ENCODE measurements at places on chromosomes 4 and X. TPM values are rescaled to one million over a fixed set of nuclear protein-coding genes. Genes with fewer than 3 reads are reported as not detected.

The IGSF1 gene
- 21.0 TPM for polyA plus RNA-seq

The DUSP21 gene
- polyA plus RNA-seq, result not detected

The SOWAHB gene
- 5.9 TPM for polyA plus RNA-seq

The SYN1 gene
- 6.2 TPM for polyA plus RNA-seq

GRCh38 chrX:103309860-103310554 lies 783 bp downstream of the BEX2 start:
- no peak for DNase-seq

- DNase-seq, result no peak
Observed at GRCh38 chr4:2938906-2939305, 24.3 kb downstream of the NOP14 start.

GRCh38 chr4:123350191-123350544 lies 46.4 kb upstream of the SPRY1 start:
- DNase-seq, result no peak

DNA sequence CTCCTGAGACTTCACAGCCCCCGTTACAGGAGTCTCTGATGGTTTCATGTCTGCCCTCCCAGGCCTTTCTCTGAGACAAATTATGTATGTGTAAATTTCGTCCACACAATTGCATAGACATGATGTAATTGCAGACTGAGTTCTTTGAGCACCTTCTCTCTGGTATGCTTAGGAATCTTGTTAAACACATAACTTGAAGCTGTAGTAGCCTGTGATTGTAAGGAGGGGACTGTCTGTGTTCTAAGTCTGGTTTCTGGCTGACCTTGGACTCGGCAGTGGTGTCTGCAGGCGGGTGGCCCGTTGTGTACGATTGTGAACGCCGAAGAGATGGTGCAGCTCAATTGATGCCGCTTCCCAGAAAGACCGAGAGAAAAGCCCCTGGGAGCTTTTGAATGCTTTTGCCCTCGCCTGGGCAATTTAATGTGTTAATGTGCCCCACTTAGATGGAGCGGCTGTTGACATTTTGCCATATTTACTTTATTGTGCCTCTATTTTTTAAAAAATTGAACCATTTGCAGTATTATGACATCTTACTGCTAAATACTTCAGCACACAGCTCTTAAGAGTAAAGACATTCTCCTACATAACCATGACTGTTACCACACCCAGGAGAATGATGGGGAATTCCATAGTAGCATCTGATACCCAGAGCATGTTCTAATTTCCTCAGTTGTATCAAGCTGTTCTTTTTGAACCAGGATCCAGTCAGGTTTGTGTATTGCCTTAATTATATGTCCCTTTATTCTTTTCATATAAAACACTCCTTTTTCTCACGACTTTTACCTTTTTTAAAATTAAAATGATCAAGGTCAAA lies 58.4 kb upstream of the TADA2B start:
- DNase-seq, result no peak

DNA sequence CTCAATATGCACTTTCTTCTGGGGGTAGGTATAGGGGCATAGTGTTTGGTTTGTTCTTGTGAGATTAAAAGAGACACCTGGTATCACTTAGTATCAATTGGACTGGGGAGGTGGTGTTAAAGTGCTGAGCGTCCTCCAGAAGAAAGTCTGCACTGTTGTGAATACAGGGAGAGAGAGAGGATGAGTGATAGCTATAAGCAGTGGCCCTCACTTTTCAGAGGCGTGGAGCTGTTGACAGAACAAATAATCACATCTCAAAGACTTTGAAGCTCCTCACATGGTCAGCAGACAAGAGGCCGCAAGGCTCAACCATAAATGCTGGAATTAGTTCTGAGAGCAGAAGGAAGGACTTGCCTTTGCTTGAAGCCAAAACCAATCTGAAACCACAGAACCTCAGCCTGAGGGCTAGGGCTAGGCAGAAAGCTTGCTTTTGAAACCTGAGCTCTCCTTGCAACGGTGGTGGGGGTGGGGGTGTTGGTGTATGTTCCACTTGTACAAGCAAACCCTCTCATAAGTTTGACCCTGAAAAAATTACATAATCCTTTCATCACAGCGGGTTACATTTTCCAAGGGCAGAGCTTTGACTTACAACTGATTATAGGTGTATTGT lies 123.2 kb upstream of the SCML1 start:
- DNase-seq, result no peak

GRCh38 chr4:26227601-26228229 lies 93.1 kb upstream of the RBPJ start:
- no peak for DNase-seq

DNA sequence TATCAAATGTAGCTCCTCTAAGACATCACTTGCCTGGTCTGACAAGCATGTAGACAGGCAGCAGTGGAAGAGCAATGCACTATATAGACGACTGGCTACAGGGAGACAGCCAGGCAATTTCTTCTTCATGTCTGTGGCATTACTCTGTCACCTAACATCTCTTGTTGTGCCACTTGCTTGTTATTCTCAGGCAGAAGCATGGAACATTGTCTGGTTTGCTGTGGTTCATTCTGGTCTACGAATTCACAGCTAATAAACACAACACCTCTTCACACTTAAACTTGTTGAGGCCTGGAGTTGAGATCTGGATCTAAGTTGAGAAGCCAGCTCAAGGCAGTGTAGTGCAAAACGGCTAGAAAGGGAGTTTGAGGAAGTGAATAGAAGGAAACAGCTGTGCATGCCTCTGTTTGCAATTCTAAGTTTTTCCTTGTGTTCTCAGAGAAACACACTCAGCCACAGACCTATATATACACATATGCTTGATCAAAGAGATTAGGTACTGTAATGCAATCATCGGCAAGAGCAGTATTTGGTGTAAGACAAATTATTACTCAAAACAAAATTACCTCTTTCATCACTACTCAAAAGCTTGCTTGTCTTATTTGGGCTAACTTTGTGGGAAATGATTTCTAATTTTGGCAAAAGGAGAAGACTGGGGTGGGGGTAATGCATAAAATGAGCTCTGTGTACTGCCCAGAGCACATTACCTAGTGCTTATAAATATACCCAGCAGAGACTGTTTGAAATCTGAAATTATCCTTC lies 243.8 kb downstream of the PPP3CA start:
- DNase-seq, result no peak

DNA sequence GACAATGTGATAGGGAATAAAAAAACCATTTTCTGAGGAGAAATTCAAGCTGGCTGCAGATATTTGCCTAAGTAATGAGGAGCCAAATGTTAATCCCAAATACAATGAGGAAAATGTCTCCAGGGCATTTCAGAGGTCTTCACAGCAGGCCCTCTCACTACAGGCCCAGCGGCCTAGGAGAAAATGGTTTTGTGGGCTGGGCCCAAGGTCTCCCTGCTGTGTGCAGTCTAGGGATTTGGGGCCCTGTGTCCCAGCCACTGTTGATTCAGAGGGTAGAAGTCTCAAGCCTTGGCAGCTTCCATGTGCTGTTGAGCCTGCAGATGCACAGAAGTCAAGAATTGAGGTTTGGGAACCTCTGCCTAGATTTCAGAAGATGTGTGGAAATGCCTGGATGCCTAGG lies 778.7 kb downstream of the CENPC start:
- DNase-seq, result no peak

DNA sequence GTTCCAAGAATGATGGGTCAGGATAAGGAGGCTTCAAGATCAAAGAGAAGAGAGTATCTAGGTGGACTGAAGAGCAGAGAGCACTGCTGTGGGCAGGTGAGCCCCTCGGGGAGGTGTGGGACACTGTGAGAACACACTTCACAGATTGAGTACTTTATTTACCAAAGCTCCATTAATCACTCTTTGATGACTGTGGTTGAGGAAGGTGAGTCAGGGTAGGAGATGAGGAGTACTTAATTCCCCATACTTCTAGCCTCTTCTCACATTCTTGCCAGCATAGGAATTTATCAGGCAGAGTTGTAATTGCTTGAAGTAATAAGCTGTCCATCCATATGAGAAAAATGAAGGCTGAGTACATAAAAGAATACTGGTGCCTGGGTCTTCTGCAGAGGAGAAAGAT lies 375.3 kb downstream of the PCDH10 start:
- DNase-seq, result no peak

- no peak for DNase-seq
Observed at GRCh38 chr4:10673817-10674369, 10.7 kb downstream of the CLNK start.

DNA sequence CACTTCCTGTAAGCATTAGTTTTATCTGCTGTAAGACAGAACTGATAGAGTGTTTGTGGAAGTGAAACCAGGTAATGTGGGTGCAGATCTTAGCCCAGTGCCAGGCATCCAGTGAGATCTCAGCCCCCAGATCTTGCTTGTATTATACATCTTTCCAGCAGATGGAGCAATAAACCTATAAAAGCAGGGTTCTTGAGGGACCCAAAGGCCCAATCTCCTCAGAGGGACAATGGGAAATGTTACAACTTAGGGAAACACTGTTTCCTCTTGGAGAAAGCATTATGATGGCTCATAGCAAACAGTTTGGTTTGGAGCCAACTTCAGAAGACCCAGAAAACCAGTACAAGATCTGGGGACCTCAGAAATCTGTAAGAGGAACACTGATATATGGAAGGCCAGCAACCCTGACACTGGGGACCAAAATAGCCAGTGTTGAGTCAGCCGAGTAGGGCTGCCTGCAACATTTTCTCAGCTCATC lies 206.3 kb downstream of the SLC7A11 start:
- no peak for DNase-seq

- no peak for DNase-seq
Observed at GRCh38 chr4:162456106-162456505, 292.3 kb upstream of the FSTL5 start.

DNA sequence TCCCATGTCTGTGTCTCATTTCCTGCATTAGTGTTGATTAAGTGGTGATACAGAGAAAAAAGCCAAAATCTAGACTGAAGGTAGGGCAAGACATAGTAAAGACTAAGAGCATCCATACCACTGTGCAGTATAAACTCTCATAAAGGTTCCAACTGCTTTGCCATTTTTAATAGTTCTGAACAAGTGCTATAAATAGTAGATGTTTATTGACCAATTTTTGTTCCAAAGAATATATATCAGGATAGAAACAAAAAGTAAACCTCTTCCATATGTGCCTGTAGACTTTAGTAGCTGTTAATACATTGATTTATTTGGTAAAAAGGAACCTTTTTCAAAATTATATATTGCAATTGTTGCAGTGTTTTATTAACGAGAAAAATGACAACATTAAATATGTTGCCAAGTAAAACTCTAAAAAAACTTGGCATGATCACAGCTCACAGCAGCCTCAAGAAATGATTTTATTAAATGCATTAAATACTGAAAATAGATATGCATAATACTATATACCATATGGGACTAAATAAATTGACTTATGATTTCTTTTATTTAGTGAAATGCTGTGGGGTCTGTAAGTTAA lies 22.3 kb upstream of the AASDH start:
- DNase-seq, result no peak

DNA sequence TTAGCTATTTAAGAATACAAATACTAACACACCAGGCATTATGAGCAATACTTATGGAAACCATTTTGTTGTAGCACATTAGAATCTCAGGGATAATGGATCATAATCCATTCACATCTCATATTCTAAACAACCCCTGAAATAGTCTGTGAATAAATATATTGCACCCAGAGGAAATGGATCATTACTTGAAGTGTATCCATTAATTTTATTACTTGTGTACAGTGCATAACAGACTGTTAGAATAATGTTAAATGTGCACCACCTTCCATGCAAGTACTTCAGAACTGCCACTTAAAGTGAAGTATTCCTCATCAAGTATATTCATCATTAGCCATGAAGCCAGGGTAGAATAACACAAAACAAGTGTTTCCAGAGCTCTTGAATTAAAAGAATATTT lies 715.5 kb downstream of the DMD start:
- no peak for DNase-seq

All from left renal cortex interstitium (tissue), 4 donors.